ENCODE measurements at places on chromosomes 16 and 17.
A peak's percentile ranks its signal among the peaks of the same experiment; 100 is the strongest.

- DNase-seq, result no peak
Measured at GRCh38 chr16:88777471-88778270, 7.3 kb downstream of the PIEZO1 start.

- DNase-seq, result no peak
Measured at GRCh38 chr17:81608605-81609004, 28.3 kb downstream of the NPLOC4 start.

DNA sequence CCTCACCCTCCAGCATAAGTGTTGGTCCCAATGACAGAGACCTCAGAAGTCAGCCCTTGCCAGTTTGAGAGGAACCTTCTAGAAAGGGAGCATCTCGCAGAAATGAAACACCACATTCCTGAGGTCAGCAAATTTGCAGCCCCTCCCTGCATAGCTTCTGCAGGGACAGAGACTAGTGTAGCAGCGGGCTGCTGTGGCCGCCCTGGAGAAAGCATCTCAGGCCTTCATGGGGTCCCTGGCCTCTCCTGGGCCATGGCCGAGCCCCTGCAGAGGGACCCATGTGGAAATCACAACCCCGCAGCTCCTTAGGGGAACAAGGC is 11.4 kb downstream of the HS3ST6 start:
- no peak for DNase-seq

DNA sequence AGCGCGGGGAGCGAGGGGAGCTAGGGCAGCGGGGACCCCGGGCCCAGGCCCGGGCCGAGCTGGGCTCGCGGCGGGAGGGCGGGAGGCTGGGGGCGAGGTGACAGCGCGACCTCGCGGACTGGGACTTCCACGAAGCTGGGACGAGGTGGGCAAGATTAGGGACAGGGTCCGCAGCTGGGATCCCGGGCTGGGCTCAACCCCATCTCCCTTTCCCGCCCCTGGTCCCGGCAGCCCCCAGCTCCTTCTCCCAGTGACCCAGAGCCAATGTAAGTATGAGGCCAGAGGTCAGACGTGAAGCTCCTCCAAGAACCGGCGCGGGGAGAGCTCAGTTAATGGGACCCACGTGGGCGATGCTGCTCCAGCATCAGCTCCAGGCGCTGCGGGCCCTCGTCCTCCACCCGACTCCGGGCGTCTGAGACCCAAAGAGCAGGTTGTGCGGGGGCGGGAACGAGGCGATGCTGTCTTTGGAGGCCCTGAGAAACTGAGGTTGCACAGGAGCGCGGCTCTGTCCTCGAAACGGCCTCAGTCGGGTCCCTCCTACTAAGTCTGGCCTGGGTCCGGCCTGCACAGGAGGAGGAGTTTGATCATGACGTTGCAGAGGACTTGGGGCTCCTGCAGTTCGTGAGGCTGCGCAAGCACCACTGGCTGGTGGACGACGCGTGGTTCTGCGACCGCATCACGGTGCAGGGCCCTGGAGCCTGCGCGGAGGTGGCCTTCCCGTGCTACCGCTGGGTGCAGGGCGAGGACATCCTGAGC is 585 bp downstream of the ALOX12 start:
- DNase-seq, result no peak

- DNase-seq, result no peak
Measured at GRCh38 chr17:37699285-37699973, 45.4 kb downstream of the HNF1B start.

- DNase-seq, result no peak
Measured at GRCh38 chr17:72977771-72978417, 114.6 kb downstream of the SLC39A11 start.

- no peak for DNase-seq
Measured at GRCh38 chr17:81451823-81452222, 56.6 kb downstream of the BAHCC1 start.

GRCh38 chr17:62809656-62810055 is 1.5 kb upstream of the MARCHF10 start:
- DNase-seq, result no peak

DNA sequence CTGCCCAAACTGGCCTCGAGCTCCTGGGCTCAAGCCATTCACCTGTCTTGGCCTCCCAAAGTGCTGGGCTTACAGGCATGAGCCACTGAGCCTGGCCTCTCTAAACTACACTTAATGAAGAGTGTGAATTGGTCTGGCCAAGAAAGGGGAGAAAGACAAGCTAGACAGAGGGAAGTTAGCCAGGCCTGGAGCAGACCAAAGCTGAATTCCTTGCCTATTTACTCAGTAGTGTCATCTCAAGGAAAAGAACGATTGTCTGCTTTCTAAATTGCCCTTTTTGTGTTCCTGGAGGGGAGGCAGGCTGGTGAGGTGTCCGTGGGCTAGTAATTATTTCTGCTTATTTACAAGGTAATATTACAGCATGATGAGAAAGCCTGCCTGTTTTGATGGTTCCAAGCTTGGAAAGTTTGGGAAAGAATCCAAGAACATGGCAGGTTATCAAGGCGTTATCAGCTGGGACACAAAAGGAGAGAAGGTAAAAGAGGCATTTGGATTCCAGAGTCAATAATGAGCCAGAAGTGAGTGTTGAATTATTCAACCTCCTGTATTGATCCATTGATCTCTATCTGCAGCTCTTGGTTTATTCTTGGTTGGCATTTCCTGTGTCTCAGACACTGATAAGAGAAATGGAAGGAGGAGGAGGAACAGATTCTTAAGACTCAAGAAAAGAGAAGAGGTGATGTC is 6.3 kb upstream of the CBFB start:
- no peak for DNase-seq

DNA sequence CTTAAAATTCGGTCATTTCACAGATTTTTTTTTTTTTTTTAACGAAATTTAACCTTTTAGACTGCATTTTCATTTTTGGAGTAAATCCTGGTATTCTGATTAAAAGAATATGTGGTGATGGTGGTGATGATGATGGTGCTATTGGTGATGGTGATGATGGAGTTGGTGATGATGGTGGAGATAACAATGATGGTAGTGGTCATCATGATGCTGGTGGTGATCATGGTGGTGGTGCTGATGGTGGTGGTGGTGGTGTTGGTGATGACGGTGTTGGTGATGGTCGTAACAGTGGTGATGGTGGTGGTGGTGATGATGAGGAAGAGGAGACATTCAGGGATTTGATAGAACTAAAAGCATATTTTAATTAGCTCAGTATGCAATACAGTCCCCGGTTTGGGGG is 84.0 kb downstream of the TNRC6C start:
- DNase-seq, result no peak

DNA sequence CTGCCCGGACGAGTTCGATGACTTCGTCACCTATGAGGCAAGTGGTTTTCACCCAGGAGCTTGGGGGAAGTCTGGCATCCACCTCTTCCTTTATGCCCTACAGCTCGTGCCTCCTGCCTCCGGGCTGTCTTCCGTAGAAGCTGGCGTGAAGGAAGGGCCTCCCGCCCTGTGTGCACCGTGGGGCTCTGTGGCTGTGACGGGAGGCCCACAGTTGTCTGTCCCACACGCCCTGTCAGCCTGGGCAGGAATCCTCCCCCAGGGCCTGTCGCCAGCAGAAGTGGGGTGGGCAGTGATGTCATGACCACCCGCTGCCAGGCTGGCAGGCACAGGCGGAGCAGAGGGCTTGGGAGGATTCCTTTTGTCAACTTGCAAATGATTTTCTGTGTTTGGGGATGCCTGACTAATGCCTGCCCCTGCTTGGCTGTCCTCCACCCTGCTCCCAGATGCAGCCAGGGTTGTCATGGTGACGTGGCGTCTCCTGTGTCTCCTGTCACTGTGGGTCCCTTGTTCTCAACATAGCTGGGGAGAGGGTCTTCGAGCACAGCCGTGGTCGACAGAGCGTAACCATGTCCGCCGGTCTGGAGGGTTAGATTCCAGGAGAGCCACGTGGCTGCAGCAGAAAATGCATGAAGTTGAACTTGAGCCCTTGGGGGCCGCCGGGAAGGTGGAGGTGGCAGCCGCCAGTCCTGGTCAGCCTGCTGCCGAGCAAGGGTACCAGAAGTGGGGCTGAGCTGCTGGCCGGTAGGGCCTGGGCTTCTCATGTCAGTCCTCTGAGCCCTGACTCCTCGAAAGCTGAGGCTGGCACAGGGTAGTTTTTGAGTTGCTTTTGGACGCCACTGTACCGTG is 46.1 kb downstream of the RAB11FIP3 start:
- no peak for DNase-seq

DNA sequence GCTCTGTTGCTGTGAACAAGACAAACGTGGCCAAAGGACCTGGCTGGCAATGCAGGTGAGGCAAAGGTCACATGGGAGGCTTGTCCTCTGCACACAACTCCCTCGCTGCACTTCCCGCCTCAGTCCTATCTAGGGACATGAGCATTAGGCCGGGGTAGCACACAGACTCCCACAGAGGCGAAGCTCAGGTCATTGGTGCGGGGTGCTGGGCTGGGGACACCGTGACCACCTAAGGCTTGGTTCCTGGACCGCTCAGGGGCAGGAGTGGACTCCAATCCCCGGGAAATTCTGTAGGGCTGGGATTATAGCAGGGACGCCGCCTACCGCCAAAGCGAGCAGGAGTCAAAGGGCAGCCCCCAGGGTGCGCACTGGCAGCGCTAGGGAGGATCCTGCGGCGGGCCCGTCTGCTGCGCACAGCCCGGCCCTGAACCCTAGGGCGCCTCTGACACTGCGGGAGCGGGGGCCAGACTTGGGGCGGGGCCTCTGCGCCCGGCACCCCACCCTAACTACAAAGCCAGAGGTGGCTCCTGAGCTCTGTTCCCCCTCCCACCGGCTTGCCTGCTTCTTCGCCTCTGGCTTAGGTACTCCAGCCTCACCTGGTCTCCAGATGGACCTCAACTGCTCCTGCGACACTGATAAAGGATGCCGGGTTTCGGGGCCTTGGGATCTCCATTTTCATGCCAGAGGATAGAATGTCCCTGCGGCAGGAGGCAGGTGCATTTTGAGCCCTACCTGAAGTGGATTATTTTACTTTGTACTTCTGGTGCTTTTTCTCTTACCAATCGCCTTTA is 3.9 kb upstream of the MT1B start:
- DNase-seq, result no peak

GRCh38 chr17:40418428-40418706 is 671 bp upstream of the TOP2A start:
- DNase-seq, result no peak

DNA sequence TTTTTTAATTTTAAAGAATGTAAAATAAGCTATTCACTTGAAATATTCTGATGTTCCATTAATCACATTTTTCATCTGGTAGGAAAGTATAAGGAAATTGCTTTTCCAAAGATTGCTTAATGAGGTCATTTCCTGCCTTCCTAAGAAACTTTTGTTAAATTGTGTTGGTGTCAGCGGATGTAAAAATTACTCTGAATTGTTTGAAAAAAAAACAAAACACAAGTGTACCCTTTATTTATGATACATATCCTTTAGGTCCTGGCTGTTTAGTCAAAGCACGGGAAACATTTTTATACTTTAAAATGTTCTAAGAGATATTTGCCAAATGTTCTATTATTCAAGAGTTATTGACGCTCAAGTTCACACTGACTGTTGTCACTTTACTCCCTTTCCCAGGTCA is 1357.4 kb upstream of the GOT2 start:
- DNase-seq, result no peak

GRCh38 chr17:50458270-50458669 is 10.4 kb downstream of the CHAD start:
- DNase-seq, result no peak

GRCh38 chr17:74222399-74222798 is 9.0 kb downstream of the TTYH2 start:
- no peak for DNase-seq

- no peak for DNase-seq
Measured at GRCh38 chr17:18377437-18378204, at the start of gene EVPLL. TSS of gene EVPLL (plus strand) at chr17:18377778. CDS start at chr17:18380938, 3,160 bp downstream.

DNA sequence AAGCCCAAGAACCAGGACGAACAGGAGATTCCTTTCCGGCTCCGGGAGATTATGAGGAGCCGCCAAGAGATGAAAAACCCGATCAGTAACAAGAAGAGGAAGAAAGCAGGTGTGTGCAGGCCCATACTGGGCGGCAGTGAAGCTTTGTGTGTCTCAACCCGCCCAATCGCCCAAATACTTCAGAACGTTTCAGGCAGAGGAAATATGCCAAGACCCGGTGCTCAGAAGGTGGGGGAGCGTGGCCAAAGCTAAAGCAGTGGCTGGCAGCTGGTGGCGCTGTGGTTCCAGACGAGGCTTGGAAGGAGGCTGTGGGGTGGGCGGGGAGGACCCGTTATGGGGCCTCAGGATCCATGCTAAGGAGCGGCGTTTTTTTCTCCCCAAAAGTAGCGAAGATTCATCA is 1.2 kb downstream of the CCDC137 start:
- DNase-seq, result no peak

- DNase-seq, result no peak
Measured at GRCh38 chr16:59849716-59850115, 1115.6 kb upstream of the GOT2 start.

DNA sequence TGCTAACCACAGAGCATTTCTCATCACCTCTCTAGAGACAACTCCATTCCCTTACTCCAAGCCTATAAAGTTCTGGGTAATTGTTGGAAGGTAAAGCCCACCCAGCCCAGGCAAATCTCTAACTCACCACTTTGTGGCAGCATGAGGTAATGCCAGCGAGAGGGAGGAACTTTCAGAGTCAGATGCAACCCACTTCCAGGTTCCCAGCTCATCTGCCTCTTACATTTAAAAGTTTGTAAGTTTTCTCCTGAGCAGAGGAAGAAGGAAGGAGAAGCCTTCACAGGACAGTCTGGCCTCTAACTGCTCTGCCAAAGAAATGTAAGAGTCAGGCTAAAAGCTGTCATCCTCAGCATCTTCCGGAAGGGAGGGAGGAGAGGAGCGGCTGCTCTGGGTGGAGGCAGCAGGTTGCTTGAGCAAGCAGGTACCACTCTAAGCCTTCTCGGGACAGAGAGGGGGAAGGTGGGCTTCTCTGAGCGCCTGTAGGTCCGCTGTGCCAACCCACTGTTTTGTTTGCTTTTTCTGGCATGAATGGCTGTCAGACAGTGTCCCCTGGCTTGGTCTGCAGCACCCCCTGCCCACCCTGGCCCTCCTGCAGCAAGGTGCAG is 1.0 kb downstream of the ZNF319 start:
- peak; percentile 50 for DNase-seq

DNA sequence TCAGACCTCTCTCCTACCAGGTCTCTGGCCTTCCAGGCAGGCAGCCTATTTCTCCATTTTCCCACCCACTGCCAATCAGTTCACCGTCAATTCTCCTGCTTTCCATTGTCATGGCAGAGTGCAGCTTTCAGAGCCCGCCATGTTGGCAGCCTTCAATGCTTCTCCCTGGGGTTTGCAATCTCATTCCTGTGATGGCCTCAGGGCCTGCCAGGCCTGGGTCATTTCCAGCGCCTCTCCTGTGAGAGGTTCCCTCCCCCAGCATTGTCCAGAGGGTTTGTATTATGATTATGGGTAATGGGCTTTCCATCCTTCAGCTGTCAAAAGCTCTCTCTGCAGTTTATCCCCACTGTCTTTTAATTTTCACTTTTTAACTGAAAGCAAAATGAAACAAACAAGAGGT is 716.6 kb upstream of the CDH8 start:
- DNase-seq, result no peak

Data from central memory CD4-positive, alpha-beta T cell (primary cell).